ENCODE measurements at places on chromosomes 5 and 9.

DNA sequence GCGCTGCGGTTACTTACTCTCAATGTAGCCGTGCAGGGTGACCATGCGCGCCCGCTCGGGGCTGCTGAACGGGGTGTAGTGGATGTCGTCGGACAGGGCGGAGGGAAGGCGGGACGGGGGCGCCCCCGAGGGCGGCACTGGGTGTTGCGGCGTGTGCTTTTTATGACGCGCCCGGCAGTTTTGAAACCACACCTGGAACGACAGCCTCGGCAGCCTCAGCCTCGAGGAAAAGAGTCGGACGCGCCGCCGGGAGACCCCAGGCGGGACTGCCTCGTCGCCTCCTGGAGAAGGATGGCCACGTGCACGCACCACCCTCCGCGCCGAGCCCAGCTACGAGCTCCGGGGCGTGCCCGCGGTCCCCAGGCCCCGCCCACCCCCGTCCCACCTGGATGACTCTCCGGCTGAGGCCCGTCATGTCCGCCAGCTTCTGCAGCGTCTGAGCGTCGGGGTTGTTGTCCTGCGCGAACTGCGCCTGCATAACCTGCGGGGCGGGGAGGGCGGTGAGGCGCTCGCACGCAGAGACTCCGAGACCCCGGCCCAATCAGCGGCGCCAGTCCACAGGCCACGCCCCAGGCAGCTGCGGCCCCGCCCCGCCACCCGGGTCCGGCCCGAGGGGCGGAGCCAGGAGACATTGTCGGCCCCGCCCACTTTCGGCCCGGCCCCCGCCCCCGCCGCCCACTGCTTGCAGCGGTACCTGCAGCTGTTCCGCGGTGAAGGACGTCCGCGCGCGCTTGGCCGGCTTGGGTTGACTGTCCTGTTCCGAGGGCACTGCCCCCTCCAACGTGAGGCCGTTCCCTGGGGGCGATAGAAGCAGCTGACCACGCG is 15.0 kb downstream of the LHX6 start:
- DNase-seq: no peak

GRCh38 chr5:139655727-139656271 is 7.7 kb downstream of the CXXC5 start:
- no peak for DNase-seq

GRCh38 chr5:172683264-172683644 is 42.2 kb downstream of the NEURL1B start:
- DNase-seq: no peak

- DNase-seq: no peak
Measured at GRCh38 chr9:121598965-121599871, 52.2 kb upstream of the DAB2IP start.

DNA sequence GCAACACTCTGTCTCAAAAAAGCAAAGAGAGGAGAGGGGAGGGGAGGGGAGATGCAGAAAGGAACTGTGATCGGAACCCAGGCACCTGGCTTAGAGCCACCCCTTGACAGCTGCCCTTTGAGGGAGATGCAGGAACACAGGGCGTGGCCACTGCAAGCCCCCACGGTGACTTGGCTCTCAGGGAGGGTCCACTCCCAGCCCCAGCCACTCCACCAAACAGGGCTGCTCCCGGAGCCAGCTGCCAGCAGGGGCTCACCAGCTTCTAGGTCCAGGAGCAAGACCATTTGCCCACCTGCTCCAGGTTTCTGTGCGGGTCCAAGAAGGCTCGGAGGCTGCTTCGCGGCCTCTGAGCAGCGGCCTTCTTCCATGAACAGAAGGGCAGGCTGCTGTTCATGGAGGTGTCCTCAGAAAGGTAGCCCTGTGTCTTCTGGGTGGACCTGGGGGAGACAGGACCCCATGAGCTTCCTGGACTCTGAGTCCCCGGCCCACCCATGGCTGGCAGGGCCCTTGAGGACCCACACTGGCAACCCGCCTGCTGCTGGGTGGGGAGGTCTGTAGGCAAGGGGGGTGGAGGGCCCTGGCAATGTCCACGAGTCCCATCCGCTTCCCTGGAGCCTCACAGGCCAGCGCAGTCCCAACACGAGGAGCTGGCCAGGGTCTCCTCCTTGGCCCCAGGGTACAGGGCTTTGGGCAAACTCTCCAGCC is 7.9 kb downstream of the C9orf50 start:
- no peak for DNase-seq
